Mesothelial cell of epicardium (in vitro differentiated cells): ENCODE measurements at places on chromosomes 1 and 21.

DNA sequence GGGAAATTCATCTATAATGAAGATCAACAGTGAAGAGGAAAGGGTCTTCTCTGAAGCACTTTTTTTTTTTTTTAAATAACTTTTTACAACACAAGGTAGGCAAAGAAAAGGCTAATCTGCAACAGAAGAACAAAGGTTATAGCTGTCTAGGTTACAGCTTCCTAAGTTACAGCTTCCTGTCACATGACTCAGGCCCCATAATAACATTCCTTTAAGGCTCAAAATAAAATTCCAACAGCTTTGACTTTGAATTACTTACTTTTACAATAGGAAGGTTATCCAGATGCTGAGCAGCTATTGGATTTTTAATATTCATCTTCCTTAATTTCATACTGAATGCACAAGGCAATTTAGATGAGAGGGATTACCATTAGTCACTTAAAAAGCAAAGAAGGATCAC, 40.4 kb upstream of the TMEM61 start:
- no peak for DNase-seq

- no peak for DNase-seq
These were observed 44.8 kb downstream of the ATP6V1G3 start for GRCh38 chr1:198495631-198496030.

GRCh38 chr1:14167884-14168283, 430.6 kb upstream of the KAZN start:
- DNase-seq = no peak

GRCh38 chr21:43318841-43319781, 107.8 kb downstream of the SIK1 start:
- no peak for DNase-seq

DNA sequence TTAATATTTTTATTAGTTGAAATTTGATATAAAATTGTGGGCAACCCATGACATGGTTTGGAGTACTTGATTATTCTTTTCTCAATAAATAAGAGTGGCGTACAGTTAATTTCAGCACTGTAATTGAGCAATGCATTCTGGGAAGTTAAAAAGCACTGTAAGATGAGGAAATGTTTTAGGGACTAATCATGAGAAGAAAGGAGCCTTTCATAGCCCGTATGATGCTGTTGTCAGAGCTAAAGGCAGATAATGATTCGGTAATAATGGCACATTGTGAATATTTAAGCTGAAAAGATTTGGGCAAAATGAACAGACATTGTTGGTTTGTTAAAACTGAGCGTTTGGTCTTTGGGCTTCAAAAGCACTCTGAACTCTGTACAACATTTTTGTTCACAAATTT, 139.3 kb downstream of the NFIA start:
- DNase-seq = no peak

DNA sequence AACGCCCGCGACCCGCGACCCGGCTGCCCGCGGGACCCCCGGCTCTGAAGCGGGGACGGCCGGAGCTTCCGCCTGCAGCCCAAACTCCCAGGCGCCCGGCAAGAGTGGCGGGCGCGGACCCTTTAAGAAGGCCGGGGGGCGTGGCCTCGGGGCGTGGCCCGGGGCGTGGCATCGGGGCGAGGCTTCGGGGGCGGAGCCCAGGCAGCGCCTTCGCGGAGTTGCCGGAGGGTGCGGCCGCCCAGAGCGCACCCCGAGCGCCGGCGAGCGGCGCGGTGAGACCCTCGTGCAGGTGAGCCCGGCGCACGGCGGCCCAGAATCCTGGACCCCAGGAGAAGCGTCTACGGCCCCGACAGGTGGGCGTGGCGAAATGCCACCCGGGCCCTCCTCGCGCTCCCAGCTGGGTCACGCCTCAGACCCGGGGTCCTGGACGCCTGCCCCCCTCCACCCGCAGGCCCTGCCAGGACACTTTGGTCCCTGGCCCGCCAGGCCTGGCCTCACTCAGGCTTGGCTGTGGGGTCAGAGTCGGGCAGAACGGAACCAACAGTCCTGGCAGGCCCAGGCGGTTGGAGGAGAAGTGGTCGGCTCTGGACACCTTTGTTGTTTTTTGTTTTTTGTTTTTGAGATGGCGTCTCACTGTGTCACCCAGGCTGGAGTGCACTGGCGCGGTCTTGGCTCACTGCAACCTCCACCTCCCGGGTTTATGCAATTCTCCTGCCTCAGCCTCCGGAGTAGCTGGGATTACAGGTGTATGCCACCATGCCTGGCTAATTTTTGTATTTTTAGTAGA, 14.4 kb downstream of the RNF223 start:
- DNase-seq = peak; percentile 89

DNA sequence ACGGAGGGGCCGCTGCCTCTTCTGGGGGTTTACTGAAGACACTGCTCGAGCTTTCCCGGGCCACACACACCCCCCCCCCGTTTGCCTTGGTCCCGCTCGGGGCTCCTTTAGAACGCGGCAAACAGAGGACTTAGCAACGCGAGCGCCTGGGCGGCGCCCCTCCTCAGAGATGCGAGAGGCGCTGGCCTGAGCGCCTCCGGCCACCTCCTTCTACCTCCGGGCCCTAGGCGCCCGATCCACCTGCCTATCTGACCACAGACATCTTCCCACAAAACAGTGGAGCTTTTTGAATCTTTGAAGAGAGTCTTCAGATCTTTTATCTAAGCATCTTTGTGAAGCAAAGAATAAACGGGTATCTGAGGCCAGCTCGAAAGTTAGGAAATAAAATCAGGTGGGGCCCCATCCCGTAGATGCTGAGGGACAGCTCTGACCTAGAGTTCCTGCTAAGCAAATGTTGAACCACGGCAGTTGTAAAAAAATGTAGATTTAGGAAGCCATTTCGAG, 436 bp upstream of the TTLL7 start:
- DNase-seq = no peak

DNA sequence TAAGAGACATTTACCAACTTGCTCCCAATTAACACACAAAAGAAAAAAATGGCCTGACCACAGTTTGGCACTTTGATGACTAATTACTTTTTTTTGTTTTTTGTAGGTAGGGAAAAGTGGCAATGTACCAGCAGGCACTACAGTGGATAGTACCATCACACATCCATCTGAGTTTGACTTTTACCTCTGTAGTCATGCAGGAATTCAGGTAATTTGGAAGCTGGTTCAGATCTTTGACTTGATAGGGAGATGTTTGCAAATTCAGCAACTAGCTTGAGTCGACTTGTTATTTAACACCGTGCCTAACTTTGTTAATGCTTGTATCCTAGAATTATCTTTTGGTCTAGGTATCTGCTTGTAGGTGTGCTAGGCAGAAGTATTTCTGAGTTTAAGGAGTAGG, 33.0 kb upstream of the AGO1 start:
- no peak for DNase-seq

DNA sequence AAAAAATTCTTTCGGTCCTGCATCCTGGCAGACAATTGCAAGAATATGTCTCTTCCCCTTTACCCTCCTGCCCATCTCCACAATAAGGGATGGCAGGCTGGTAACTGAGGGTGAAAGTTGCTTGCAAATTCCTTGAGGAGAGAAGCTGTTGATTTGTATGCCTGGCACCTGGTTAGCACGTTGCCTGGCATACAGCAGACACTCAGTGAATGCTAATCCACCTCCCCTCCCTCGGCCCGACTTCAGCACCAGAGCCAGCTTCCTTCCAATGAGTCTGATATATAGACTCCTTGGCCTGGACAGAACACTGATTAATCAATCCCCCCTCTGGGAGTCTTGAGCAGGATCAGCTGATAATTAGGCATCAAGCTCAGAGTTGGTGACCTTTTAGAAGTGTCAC, 39.1 kb downstream of the KCNC4 start:
- DNase-seq = no peak

- no peak for DNase-seq
These were observed 56.8 kb downstream of the RPRD2 start for GRCh38 chr1:150420560-150421265.

GRCh38 chr21:42564561-42564971, 50.9 kb downstream of the SLC37A1 start:
- no peak for DNase-seq

- DNase-seq = no peak
These were observed 131.2 kb upstream of the COA6 start for GRCh38 chr1:234241941-234242490.

GRCh38 chr1:201504799-201505502, 2.0 kb downstream of the CSRP1 start:
- no peak for DNase-seq

GRCh38 chr21:33396436-33396835, 6.8 kb upstream of the IFNGR2 start:
- DNase-seq = no peak

DNA sequence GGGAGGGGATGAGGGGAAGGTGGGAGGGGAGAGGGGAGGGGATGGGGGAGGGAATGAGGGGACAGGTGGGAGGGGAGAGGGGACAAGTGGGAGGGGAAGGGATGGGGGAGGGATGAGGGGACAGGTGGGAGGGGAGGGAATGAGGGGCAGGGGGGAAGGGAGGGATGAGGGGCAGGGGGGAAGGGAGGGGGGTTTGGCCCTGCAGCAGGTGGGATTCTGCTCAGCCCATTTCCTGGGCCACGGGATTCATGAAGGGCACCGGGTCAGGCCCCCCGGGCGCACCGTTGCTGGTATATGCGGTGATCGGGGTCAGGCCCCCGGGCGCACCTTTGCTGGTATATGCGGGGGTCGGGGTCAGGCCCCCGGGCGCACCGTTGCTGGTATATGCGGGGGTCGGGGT, 15.1 kb upstream of the SAMD11 start:
- DNase-seq = no peak

- DNase-seq = no peak
These were observed 137.7 kb downstream of the RUNX1 start for GRCh38 chr21:34911360-34911759.

- no peak for DNase-seq
These were observed 435 bp downstream of the ILF2 start for GRCh38 chr1:153670257-153670858.

DNA sequence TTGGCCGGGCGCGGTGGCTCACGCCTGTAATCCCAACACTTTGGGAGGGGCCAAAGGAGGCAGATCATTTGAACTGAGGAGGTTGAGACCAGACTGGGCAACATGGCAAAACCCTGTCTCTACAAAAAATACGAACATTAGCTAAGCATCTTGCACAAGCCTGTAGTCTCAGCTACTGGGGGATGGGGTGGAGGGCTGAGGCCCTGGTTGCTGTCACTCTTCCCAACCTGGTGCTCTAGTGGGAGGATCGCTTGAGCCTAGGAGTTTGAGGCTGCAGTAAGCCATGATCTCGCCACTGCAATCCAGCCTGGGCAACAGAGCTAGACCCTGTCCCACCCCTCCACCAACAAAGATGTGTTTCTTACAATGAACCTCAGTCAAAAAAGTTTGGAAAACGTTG, 2.8 kb downstream of the PHGDH start:
- no peak for DNase-seq

DNA sequence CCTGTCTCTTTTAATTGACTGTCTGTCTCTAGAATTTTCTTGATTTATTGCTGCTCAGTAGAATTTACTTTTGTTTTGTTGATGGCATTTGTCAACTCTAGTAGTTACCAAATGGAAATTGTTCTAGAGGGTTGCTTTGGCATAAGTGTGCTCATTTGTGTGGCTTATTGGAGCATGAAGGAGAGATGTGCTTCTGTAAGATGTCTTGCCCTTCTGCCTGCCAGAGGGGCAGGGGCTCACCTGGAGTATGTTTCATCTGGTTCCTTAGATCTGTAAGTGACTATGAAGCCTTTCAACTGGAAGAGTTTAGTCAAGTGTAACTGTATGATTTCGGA, 345.5 kb downstream of the DISC1 start:
- DNase-seq = no peak

- no peak for DNase-seq
These were observed 5.7 kb downstream of the ACAP3 start for GRCh38 chr1:1302006-1302430.

DNA sequence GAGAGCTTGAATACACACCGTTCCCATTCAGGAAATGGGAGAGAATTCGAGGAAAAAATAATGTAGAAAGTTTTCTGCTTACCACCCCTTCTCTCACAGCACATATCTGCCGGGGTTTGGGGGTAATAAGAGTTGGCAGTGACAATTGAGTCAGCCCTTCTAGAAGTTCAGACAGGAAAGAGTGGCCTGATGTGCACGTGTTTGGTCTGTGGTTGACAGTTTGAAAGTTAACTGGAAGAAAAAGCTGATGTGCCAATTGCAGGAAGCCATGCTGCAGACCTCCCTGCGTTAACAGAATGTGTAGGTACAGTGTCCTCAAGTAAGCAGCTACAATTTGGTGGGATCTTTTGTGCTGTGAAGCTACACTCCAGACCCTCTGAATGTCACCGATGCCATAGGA, 50.9 kb downstream of the DHX9 start:
- DNase-seq = no peak

GRCh38 chr1:28050776-28051175, 37.6 kb downstream of the EYA3 start:
- no peak for DNase-seq

- no peak for DNase-seq
These were observed 1.4 kb upstream of the CA14 start for GRCh38 chr1:150256198-150256553.

DNA sequence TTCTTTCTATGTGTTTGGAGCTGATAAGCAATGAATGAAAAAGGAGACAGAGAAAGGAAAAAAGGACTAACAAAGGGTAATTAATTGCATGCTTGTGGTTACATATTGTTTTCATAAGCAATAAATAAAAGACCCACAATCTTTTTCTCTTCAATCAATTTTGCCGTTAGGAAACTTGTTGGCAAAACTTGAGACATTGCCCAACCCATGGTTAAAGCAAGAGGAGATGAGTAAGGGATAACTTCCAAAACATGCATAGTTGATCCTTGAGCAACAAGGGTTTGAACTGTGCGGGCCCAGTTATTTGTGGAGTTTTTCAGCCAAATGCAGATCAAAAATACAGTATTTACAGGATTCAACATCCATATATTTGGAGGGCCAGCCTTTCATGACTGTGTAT, 572.4 kb downstream of the AMY1C start:
- no peak for DNase-seq

- no peak for DNase-seq
These were observed 7.7 kb upstream of the SLC26A9 start for GRCh38 chr1:205950826-205951549.

DNA sequence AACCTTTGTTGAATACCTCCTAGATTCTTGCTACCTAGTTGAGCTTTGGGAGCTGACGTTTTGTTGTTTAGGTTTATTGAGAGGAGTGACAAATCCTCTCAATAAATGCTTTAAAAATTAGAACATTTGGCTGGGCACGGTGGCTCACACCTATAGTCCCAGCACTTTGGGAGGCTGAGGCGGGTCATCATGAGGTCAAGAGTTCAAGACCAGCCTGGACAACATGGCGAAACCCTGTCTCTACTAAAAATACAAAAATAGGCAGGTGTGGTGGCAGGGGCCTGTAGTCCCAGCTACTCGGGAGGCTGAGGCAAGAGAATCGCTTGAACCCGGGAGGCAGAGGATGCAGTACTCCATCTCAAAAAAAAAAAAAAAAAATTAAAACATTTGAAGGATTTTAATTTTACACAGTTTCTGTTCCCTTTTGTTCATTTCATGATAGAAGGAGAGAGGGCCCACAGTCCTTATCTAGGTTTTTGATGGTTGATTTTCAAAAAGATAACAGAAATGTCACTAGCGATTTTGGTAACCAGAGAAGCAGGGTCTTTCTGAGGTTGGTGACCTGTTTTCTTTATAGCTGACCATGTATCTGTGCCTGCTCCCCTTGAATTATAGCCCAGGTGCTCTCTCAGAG, 44.2 kb upstream of the PIGV start:
- no peak for DNase-seq
